Stimulated activated CD8-positive, alpha-beta memory T cell treated with anti-CD3 and anti-CD28 coated beads, Interleukin-7, amount 100 ng/mL, for 48 hours (primary cell): ENCODE measurements at places on chromosomes 13 and 19.
A peak's percentile ranks its signal among the peaks of the same experiment; 100 is the strongest.

DNA sequence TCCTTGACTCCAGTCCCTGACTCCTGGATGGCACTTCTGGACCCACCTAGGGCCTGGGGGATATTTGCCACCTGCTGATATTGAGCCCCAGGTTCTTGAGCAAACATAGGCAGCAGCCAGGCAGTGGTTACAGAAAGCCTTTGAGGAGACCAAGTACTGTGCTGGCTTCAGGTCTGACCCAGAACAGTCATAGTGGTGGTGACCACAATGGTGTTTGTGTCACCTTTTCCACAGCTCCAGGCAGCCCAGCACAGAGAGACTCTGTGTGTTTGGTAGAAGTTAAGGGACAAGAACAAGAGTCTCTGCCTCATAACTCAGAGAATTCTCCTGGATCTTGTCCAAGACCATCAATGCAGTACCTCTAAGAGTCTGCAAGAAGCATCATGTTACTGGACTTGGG is 14.6 kb upstream of the CLC start:
- DNase-seq, result peak; percentile 26

- DNase-seq, result no peak
Measured at GRCh38 chr13:100266026-100266425, 177.1 kb downstream of the PCCA start.

DNA sequence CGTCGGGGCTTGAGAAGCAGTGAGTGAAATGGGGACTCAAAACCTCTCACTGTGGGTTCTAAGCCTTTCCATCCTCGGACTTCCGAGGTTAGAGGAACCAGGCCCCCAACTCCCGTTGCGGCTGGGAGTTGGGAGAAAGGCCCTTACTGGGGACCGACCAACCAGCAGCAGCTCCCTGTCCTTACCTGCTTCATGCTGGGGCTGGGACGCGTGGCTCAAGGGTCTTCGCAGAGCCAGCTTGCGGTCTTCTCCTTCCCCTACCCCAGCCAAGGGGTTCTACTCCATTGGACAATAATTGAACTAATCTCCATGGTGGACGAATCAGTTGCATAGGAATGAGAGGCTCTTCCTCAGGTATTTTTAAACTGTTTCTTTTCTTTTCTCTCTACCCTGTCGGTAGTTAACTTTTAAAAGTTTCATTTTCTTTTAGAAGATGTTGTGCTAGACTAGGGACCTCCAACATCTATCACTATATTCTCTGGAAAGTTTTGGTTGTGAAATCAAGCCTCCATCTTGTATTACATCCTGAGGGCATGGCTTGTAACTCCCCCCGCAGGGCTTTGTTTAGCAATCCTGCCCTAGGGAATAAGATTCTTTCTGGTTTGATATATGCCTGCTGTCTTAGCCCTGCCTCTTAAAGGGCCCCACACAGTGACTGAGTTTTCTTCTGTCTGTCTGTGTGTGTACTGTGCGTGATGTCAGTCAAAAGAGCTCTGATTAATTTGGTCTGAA is 1027.1 kb upstream of the PCDH9 start:
- DNase-seq, result no peak

DNA sequence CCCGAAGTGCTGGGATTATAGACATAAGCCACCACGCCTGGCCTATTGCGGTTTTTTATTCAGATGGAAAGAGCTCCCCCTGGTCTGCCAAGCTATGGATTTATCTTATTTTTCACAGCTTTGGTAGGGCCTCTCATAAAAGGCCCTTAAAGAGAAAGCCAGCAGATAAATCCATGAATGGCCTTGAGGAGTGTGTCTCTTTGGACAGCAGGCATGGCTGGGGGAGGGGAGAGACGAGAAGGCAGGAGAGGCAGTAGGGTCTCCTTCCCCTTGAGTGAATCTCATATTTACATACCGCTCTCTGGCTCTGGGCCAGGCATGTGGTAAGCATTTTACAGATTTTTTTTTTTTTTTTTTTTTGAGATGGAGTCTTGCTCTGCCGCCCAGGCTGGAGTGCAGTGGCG is 25.2 kb downstream of the MARK4 start:
- no peak for DNase-seq

DNA sequence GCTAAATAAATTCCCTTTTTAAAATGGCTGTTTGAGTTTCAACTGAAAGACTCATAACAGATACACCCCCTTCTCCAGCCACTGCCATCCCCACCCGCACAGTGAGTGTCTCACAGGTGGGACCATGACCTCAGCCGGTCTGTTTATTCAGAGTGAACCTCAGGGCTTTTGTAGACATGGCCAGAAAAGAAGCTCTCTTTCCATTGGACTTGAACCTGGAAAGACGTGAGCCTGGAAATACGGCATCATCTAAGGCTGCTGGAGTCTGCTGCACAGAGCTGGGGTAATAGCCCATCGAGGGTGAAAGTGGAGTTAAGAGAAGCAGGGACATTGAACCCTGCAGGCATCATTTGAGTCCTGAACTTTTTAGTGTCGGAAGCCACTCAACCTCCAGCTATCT is 15.2 kb upstream of the KPNA3 start:
- DNase-seq, result no peak

DNA sequence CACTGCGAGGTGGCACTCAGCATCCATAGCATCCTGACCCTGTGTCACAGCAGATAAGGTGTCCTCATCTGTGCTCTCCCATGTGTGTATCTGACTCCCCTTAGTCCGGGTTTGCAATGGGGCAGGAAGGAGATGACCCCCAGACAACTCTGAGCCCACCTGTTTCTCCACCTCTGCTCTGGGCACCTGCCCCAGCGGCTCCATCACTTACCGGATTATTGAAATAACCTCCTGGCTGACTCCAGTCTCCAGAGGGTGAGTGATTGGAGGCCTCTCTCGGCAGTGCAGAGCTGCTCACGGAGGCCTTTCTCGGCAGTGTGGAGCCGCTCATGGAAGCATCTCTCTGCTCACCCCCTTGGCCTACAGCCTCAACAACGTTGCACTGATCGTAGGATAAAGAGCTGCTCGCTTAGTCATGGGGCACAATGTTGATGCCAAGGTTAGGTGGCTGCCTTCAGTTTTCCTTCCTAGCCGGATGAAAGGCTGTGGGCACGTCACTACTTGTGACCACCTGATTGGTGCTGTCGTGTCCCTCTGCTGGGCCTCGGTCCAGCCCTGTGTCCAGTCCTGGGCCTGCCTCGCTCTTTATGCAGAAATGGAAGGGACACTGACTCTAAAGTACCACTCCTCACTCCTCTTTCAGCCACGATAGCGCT is 67.6 kb downstream of the TEX29 start:
- no peak for DNase-seq
